ENCODE measurements at places on chromosomes 3 and 15.

GRCh38 chr3:58837141-58837843 is 170.7 kb upstream of the FAM3D start:
- no peak for DNase-seq

DNA sequence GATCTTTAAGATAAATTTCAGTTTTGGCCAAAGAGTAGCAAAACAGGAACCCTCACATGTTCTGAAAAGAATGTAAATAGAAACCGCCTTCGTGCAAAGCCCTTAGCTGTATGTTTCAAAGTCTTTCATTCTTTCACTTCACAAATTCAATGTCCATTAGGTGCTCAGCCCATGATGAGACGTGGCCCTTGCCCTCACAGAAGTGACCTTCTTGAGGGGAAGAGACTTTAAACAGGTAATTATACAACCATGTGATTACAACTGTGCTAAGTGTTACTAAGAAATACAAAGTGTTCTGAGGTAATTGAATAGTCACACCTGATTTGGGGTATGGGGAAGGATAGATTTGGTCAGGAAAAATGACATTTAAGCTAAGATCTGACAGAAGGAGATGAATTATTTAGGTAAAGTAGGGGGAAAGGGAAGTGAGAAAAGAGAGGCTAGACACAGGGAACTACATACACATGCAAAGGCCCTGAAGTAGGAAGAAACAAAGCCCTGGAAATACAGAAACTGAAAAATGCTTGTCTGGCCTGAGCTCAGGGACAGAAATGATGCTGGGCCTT is 19.6 kb downstream of the HSPBAP1 start:
- DNase-seq: no peak

GRCh38 chr15:88118741-88119140 is 137.8 kb downstream of the NTRK3 start:
- DNase-seq: no peak

DNA sequence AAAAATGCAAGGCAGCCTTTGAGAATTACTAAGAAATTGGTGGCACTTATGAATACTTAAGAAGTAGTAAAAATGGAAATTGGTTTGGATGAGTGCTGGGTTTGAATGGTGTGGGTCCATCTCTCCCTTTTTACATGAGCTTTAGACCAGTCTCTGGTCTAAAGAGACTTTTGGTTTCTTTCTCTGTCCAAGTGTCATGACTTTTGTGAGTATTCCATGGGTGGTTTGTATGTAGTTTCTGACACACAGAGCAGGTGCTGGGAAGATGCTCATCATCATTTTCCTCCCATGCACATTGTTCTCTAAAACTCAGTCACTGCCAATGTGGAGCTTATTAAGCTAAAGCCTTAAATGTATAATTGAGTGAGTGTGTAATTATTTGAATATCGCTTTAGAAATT is 63.5 kb downstream of the KAT2B start:
- DNase-seq: no peak

- no peak for DNase-seq
Measured at GRCh38 chr3:127691489-127691888, 18.7 kb downstream of the ABTB1 start.

GRCh38 chr15:69359722-69360121 is 54.4 kb upstream of the KIF23 start:
- no peak for DNase-seq

- DNase-seq: no peak
Measured at GRCh38 chr15:75659928-75660645, 12.4 kb downstream of the SNX33 start.

DNA sequence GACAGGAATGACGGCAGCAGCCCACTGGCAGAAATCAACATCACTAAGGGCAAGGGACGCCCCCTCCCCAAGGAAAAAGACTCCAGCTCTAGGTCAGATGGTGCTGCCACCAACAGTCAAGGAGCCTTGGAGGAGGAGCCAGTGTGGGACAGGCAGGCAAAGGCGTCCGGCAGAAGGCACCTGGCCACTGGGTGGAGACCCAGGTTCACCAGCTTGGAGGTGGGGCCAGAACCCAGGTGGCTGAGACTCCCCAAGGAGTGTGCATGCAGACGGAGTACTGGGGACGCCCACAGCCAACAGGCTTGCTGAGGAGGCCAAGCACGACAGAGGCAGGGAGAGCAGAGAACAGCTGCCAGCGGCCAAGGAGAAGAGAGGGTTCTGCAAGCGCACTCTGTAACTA is 35.2 kb downstream of the PTPN23 start:
- DNase-seq: no peak

GRCh38 chr3:5092018-5092417 is 30.1 kb upstream of the ARL8B start:
- DNase-seq: no peak

DNA sequence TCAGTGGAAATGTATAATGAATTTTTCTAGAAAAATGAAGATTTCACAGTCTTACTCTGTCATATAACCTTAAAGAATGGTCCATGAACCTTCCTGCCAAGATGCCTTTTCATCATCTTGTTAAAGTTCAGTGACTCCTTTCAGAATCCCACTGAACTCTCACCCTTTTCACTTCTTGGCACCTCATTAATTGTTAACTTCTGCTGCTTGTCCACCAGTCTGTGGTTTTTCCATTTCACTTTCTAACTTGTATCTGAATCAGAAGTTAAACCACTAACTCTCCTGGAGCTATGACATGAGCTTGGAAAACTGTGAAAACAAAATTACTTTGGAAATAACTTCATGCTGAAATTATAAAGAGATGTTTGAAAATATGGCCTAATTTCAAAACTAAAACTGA is 281.2 kb upstream of the ALCAM start:
- no peak for DNase-seq

DNA sequence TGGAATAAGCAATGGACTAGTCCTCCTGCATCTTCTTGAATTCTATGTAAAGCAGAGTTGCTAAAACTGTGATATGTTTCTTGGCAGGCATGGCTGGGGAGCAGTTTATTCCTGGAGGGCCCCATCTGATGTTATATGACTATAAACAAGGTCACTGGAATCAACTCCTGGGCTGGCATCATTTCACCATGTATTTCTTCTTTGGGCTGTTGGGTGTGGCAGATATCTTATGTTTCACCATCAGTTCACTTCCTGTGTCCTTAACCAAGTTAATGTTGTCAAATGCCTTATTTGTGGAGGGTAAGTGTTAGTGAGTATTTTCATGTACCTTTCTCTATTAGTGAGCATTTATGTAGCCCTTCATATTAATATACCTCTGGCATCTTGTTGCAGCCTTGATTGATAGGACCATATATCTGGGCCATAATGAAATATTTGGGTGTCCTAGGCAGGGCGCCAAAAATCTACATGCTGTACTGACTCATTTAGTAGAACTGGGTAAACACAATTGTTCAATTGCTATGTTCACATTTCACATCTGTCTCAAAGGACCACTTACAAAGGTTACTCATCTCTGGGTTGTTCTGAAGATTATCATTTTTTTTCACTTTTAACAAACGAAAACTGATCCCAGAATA is 52.6 kb upstream of the ADGRG7 start:
- no peak for DNase-seq

- DNase-seq: no peak
Measured at GRCh38 chr3:72597043-72597442, 251.2 kb downstream of the SHQ1 start.

- DNase-seq: no peak
Measured at GRCh38 chr3:95350049-95350448, 1287.2 kb downstream of the NSUN3 start.

DNA sequence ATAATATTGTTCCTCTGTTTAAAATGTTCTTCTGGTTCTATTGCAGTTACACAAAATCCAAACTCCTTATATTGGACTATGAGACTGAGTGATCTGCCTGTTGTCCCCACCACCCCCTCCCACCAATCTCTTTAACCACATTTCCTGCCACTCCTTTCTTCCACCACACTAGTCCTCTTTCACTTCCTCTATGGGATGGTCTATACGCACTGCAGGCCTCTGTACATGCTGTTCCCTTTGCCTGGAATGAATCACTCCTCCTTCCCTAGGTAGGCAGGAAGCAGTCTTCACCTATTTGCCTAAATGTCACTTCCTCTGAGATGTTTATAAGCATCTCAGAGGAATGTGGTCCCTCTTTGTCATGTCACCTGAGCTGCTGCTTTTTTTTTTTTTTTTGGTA is 4.0 kb downstream of the MAP2K1 start:
- no peak for DNase-seq

GRCh38 chr3:33834096-33834453 is 35.6 kb downstream of the PDCD6IP start:
- DNase-seq: no peak

- DNase-seq: no peak
Measured at GRCh38 chr3:150312018-150312657, 96.0 kb upstream of the TSC22D2 start.

GRCh38 chr15:53658827-53659555 is 100.5 kb downstream of the WDR72 start:
- DNase-seq: no peak

DNA sequence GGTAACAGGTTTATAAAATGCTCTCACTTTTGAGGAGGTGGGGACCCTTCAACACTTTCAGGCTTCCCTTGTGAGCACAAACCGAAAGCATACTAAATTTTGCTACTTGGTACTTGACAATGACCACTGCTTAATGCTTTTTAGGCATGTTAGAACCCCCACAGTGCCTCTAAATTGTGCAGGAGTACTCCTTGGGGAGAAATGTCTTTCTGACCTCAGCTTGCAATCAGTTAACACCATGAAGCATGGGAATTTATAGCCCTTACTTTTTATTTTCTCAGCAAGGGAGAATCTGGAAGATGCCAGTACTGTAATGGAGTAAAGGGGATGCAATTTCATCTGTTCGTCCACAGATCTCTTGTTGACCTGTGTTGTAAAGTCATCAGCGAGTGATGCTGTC is 308.9 kb upstream of the TBC1D5 start:
- DNase-seq: no peak

DNA sequence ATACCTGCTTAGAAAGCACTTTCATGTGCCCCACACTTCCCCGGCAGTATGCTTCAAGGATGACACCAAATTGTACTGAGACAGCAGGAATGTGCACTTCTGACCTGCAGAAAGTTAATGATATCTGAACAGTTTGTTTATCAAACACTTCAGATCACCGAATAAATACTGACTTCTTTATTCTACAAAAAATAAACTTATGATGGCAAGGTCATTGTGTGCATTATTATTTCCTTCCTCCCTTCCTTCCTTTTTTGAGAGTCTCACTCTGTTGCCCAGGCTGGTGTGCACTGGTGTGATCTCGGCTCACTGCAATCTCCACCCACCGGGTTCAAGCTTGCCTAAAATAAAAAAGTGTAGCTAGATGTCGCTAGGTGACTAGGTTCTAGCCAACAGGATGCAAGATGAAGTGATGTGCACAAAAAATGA is 80.3 kb downstream of the FAIM start:
- DNase-seq: no peak

All from activated naive CD4-positive, alpha-beta T cell treated with anti-CD3 and anti-CD28 coated beads for 36 hours (primary cell).